Calu3 (cell line): ENCODE measurements at places on chromosomes 4 and X. TPM values are rescaled to one million over a fixed set of nuclear protein-coding genes. Genes with fewer than 3 reads are reported as not detected.

Gene ATP1B4
- total RNA-seq = not detected in 2 replicates

Gene SORCS2
- not detected in 2 replicates for total RNA-seq

Gene KLF8
- total RNA-seq = 0.66 and 0.83 TPM in 2 replicates

Gene C1QTNF7
- total RNA-seq = not detected in 2 replicates

Gene TRMT10A
- 2.6 and 2.9 TPM in 2 replicates for total RNA-seq

Gene TMPRSS11A
- not detected in 2 replicates for total RNA-seq

Gene SOWAHD
- not detected in 2 replicates for total RNA-seq

Gene GLRA2
- total RNA-seq = not detected in 2 replicates

Gene GATA1
- not detected in 2 replicates for total RNA-seq

Gene CYSLTR1
- total RNA-seq = not detected in 2 replicates

Gene OCIAD1
- total RNA-seq = 97.6 and 103 TPM in 2 replicates

Gene NAA11
- total RNA-seq = not detected in 2 replicates

Gene ZNF718
- 14.6 and 15.2 TPM in 2 replicates for total RNA-seq

Gene CXCL6
- total RNA-seq = 48.2 and 91.0 TPM in 2 replicates

Gene MEPE
- not detected in 2 replicates for total RNA-seq

Gene CFAP99
- total RNA-seq = 0.32 TPM in 1 of 2 replicates, not detected in the other

Gene TEC
- total RNA-seq = 3.2 and 5.4 TPM in 2 replicates

Gene PWWP3B
- not detected in 2 replicates for total RNA-seq

Gene ARFIP1
- total RNA-seq = 35.5 and 38.1 TPM in 2 replicates
